ENCODE measurements at places on chromosomes 5 and 9.

DNA sequence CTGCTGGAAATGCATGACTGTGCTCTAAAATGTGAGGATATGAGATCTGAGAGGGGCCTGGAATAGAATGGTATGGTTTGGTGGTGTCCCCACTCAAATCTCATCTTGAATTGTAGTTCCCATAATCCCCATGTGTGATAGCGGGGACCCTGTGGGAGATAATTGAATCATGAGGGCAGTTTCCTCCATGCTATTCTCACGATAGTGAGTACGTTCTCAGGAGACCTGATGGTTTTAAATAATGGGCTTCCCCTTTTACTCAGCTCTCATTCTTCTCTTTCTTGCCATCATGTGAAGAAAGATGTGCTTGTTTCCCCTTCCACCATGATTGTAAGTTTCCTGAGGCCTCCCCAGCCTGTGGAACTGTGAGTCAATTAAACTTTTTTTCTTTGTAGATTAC is 133.6 kb upstream of the ADAMTS16 start:
- DNase-seq, result no peak

DNA sequence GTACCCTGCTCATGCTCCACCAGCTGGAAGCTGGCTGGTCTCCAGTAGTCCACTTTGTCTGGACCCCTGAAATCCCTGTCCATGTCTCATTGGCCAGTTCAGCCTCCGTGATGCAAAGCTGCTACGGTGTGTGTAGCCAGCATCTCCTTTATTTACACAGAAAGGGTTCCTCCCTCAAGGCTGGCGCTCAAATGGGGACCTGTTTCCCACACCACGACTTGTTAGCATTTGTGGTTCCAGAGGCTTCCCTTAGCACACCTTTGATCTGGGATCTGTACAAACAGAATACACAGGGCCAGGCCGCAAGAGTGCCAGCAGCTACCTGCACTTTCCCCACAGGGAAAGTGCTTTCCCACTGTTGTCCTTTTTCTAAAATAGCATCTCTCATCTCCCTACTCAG is 5.7 kb upstream of the SMU1 start:
- no peak for DNase-seq

- peak; percentile 39 for DNase-seq
These were observed 53.0 kb upstream of the FCN1 start for GRCh38 chr9:134970719-134971118.

- no peak for DNase-seq
These were observed 41.2 kb downstream of the FREM1 start for GRCh38 chr9:14868772-14869583.

- DNase-seq, result no peak
These were observed 122.1 kb upstream of the COL5A1 start for GRCh38 chr9:134519375-134520070.

All from cardiac septum (tissue), 1 donor.